ENCODE measurements at places on chromosomes 12 and 14.

DNA sequence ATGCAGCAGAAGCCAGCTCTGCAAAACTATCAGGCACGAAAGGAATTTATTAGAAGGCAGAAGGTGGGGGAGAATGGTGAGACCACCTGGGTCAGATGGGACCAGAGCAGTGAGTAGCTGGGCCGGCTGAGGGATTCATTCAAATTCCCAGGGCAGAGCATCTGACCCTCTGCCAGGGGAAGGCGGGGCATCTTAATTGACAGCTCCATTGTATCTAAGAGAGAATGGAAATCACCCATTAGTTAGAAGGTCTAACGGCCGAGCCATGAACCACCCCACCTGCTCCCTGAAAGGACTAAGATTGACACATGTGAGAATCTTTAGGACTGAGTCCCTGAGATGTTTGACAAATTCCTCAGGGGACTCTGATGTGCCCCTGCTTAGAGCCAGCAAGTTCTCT, 83.7 kb downstream of the PHETA1 start:
- no peak for DNase-seq

DNA sequence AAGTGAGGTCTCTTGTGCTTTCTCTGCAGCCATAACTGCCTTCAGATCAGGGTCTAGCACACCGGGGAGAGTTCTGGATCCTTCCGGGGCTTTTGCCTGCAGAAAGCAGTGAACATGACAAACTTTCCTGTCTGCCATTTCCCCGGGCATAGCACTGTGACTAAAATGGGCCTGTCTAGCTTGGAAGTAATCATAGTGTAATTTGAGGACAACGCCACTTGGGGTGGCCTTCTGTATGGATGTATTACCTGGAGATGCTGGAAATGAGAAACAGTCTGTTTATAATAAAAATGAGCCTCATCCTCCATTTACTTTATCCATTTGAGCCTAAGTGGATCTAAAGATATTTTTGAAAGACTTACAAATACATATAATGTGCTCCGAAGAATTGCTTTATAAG, 453.7 kb downstream of the VRK1 start:
- DNase-seq: no peak

GRCh38 chr14:79352076-79352630, 859.2 kb downstream of the DIO2 start:
- DNase-seq: no peak

GRCh38 chr12:98646294-98647090, 1.4 kb downstream of the APAF1 start:
- DNase-seq: peak; percentile 5

DNA sequence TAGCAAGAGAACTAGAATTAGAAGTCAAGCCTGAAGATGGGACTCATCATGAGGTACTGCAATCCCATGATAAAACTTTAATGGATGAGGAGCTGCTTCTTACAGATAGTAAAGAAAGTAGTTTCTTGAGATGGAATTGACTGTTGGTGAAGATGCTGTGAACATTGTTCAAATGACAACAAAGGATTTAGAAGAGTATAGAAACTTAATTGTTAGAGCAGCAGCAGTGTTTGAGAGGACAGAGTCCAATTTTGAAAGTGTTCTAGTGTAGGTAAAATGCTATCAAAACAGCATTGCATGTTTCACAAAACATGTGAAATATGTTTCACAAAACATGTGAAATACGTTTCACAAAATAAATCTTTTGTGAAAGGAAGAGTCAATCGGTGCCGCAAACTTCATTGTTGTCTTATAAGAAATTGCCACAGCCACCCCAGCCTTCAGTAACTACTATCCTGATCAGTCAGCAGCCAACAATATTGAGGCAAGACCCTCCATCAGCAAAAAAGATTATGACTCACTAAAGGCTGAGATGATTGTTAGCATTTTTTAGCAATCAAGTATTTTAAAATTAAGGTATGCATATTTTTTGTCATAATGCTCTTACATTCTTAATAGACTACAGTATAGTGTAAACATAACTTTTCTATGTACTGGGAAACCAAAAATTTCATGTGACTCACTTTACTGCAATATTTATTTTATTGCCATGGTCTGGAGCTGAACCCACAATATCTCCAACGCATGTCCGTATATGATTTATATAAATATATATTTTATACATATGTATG, 173.4 kb upstream of the BMP4 start:
- DNase-seq: no peak

DNA sequence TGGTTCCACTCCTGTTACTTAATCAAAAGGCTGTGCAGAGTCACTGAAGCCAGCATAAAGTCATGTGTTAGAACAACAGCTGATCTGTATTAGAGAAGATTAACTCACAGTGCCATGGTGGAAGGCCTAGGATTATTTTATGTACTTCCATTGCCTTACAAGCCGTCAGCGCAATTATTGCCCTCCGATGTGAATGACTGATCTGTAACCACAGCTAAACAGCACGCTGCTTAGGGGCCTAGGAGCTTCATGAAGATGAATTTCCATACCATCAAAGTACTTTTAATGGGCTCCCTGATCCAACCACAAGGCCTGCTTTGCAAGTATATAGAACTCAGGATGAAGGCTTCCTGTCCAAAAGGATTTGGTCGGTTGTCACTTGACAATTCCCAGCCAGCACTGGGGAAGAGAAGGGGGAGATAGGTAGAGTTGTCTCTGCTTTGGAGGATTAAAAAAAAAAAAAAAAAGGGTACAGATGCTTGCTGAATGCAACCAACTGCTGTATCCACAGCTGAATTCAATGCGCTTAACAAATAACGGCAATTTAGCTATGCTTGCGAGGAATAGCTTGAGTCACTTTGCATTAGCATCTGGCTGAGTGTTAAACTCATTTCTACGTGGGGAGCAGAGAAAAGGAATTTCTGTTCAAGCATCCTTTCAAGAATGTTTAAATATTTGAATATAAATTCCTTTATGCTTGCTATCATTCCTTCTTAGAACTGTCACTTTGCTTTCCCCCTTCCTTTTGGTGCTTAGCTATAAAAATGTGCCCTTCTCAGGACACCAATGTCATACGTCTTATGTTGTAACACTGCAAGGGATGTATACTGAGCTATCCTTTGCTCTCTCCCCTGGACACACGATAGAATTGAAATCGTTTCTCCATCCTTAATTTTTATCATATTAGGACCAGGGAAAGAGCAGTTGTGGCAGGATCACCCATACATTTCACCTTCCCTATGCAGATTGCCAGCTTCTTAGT, 387.8 kb downstream of the SOX5 start:
- DNase-seq: no peak

GRCh38 chr12:104163631-104164030, 25.6 kb upstream of the NFYB start:
- no peak for DNase-seq

DNA sequence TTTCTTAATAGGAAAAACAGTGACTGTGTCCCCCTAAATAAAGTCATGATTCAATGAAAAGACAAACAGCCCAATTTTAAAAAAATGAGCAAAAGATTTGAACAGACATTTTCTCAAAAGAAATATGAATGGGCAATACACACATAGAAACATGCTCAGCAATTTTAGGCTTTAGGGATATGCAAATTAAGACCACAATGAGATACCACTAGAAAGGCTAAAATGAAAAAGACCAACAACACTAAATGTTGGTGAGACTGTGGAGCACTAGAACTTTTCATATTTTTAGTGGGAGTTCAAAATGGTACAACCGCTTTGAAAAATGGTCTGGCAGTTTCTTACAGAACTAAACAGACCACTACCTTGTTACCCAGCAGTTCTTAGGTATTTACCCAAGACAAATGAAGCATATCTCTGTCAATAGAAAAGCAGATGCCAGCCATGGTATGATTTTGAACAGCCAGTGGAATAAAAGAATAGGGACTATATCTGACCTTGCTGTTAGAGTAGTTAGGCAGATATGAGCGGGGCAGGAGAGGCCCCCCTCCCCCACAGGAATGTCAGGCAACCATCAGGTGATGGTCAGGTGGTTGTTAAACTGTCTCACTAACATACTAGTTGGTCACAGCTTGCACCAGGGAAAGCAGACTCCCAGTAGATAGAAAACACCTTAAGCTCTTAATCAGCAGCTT, 108.8 kb downstream of the PRKCH start:
- no peak for DNase-seq

DNA sequence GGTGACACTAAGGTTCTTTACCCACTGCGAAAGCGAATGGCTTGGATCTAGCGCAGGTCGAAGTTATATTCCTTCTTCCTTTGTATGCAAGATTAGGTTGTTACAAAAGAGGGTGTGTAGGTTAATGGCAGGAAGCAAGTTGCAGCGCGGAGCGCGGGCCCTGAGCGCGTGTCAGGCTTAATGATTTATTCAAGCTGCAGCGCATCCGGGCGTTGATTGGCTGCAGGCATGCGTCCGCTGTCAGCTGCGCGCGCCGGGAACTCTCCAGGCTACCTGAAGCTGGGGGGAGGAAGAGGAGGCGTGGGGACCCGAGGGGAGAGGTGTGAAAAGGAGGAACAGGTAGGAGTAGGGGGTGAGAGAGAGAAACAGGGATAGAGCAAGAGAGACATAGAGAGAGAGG, 7.4 kb downstream of the ASCL1 start:
- DNase-seq: peak; percentile 75

DNA sequence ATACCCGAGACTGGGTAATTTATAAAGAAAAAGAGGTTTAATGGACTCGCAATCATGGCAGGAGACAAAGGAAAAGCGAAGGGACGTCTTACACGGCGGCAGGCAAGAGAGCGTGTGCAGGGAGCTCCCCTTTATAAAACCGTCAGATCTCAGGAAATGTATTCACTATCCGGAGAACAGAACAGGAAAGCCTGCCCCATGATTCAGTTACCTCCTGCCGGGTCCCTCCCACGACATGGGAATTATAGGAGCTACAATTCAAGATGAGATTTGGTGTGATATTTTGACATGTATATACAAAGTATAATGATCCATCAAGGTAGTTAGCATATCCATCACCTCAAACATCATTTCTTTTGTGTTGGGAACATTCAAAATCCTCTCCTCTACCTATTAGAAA, 2.3 kb upstream of the CDCA4 start:
- DNase-seq: no peak

DNA sequence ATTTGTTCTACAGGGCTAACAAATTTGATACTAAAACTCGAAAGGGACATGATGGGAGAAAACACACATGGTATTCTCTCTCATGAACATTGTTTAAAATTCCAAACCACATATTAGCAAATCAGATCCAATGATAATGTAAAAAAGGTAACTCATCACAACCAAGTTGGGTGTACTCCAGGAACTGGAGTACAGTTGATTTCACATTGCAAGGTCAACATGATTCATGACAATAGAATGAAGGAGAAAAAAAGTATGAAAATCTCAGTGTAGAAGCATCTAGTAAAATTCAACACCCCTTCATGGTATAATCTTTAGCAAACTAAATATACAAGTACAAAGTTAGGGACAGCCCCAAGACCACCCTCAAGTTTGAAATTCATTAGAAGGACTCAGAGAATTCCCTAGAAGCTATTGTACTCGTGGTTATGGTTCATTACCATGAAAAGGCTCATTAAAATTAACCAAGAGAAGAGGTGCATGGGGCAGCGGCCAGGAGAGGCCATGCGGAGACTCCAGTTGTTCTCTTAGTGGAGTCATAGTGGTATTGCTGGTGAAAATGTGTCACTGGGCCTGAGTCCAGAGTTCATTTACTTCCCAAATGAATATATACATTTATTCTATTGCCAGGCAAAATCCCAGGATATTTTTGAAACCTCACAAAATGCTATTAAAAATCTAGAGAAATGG, 3.1 kb upstream of the CDCA4 start:
- no peak for DNase-seq

DNA sequence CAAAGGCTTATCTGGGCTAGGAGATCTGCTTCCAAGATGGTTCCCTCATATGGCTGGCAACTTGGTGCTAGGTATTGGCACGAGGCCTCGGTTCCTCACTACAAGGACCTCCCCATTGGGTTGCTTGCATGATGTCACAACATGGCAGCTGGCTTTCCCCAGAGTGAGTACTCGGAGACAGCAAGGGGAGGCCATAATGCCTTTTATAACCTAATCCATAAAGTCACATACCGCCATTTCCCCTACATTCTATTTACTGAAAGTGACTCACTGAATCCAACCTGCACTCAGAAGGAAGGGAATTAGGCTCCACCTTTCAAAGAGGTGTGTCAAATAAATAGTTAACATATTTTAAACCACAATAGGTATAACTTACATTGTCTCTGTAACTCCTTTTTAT, 130.9 kb downstream of the SAMD4A start:
- DNase-seq: no peak

DNA sequence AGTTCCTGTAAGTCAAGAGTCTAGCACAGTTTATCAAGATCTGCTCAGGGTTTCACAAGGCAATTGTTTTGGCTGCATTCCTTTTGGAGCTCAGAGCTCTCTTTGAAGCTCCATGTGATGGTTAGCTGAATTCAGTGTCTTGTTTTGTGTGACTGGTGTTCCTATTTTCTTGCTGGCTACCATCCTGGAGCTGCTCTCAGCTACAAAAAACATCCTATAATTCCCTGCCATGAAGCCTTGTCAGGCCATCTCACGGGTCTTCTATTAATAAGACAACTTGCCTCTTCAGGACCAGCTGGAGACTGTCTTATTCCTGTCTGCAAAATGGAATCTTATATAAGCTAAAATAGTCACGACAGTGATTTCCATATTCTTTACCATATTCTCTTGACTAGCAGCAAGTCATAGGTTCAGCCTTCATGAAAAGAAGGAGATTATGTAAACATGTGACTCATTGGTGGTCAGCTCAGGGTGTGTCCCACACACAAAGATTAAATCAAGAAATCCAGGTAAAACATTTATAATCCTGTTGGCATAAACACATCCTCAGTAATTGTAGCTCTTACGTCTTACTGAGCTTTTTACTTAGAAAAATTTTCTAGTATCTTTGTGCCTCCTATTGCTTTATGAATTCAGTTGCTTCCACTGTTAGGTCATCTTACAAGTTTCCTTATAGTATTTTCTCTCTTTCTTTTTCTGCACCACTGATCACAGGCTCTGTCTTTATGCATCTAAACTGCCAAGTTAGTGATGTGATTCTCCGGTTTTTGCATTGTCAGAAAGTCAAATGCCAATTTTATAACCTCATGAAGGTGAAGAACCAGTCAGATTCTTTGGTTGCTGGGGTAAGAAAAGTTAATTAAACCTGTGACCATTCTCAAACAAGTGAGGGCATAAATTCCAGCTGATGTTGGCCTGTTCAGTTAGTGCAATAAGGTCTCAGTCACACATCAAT, 378.5 kb upstream of the MGAT4C start:
- DNase-seq: no peak

DNA sequence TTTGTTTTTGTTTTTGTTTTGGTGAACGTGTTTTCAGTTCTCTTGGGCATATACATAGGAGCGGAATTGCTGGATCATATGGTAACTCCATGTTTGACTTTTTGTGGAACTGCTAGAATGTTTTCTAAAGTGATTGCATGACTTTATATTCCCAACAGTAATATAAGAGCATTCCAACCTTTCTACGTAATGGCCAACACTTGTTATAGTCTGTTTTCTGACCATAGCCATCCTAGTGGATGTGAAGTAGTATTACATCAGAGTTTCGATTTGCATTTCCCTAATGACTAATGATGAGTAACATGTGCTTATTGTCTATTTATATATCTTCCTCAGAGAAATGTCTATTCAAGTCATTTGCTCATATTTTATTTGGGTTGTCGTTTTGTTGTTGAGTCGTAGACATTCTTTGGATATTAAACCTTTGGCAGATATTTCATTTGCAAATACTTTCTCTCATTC, 268.7 kb downstream of the AEBP2 start:
- no peak for DNase-seq
